Urinary bladder (tissue), 4 donors: ENCODE measurements at places on chromosomes 7 and 10. TPM values are rescaled to one million over a fixed set of nuclear protein-coding genes. Genes with fewer than 3 reads are reported as not detected.

Gene AGAP9
- 7.6 TPM for total RNA-seq

Gene CD36
- total RNA-seq, result 399 TPM

Gene MYL10
- 0.63 TPM for total RNA-seq

Gene C7orf57
- 0.21 TPM for total RNA-seq

Gene MEOX2
- 43.1 TPM for total RNA-seq

Gene RASSF4
- total RNA-seq, result 12.2 TPM

Gene GJD4
- total RNA-seq, result not detected

Gene TMEM140
- total RNA-seq, result 9.2 TPM
